EL (cell line): ENCODE measurements at places on chromosomes 12 and 14.

DNA sequence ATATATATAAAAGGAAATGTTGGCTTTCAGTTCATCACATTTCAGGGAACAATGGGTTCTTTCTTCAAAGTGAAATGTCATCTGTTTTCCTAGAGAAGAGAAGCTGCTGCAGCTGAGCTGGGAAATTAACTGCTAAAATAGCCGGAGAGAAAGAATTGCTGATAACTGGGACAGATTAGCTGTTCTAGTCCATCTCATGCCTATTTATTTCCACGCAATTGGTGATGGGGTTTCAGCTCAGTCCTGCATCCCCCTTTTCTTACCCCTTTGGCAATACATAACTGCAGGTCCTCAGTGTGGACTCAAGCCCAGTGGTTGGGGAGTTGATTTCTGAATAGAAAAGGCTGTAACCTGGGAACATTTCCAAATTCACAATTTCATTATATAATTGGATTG, 436.9 kb upstream of the TMEM132C start:
- no peak for DNase-seq

DNA sequence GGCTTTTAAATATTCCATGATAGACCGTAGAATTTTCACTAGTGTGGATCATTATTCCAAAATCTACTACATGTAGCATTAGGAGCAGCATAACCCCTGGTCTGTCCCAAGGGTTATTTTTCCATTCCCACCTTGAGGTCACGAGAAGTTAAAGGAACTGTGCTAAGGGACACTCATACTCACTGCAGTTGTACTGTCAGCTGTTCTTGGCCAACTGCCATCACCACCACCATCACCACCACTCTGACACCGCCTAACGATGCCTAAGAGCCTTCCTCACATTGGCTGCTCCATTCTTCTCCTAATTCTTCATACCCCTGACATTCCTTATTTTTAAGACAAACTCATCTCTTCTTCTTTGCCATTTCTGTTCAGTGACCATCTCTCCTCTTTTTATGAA, 13.4 kb upstream of the PTGDR start:
- DNase-seq = no peak

- DNase-seq = no peak
Observed at GRCh38 chr12:39431797-39432196, 11.1 kb downstream of the KIF21A start.

- DNase-seq = no peak
Observed at GRCh38 chr14:68127166-68127565, 307.6 kb downstream of the RAD51B start.

DNA sequence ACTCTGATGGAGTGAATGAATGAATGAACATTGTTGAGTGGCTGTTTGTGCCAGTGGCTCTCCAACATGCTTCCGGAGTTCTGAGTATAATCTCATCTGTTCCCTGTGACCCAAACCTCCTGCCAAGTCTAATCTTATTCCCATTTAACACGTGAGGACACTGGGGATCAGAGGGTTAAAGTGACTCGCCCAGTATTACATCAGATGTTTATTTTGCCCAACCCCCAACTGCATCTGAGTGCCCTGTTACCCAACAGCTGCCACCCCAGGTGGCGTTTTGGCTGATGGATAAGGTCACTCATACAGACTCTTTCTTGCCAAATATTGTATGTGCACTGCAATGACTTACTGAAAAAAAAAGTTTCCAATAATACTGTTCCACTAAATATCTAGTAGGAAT, 210.9 kb downstream of the EXOC5 start:
- no peak for DNase-seq

DNA sequence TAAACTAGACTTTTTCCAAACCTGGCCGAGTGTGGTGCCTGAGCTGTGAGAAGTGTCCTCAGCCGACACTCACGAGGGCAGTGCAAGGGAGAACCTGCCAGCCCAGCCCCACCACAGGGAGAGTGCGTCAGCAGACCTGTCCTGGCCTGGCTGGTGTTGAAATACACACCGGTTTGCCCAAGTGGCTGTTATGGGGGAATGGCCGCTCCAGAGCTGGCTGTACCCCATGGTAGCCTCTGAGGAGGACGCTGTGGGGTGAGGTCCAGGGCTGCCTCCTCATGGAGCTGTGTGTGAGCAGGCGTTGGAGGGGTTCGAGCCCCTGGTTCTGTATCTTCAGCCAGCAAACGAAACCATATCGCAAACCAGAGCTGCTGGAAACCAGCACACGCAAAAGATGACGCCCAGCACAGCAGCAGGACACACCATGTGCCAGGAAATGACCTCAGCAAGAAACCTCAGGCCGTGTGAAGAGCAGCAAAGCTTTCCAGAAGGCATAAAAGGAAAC, 9.4 kb downstream of the ANKRD9 start:
- peak; percentile 73 for DNase-seq

DNA sequence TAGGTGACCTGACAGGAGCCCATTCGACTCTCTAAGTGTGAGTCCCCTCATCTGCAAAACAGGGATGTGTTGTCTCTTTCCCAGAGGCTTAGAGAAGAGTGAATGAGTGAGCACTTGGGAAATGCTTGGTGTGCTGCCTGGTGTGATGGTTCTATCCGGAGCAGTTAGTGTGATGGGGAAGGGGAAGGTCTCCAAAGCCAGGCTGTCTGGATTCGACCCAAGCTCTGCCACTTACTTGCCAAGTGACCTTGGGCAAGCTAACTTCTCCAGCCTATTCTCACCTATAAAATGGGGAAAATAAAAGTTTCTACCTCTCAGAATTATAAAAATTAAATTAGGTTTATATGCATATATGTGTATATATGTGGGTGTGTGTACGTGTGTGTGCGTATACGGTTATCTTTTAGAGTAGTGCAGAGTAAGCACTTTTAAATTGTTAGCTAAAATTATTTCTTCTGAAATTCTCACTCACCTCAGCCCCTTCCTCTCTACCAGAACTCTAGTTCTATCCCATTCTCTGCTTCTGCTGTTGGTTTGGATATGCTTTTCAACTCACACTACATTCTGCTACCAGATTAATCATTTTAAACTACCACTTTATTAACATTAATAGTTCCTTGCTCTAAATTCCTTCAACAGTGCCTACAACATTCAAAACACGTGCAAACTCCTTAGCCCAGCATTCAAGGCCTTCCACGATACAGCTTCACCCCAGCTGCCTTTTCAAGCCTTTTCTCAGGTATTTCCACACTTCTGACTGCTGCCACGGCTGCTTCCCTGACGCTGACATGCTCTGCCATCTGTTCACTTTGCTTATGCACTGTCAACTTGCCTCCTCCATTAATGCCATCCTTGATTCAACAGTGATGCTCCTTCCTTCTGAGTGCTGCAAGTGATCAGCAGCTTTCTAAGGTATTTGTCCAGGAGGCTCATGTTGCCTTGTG, 55.3 kb downstream of the DICER1 start:
- no peak for DNase-seq

- DNase-seq = peak; percentile 78
Observed at GRCh38 chr12:122841544-122842321, 6.5 kb downstream of the HIP1R start.

DNA sequence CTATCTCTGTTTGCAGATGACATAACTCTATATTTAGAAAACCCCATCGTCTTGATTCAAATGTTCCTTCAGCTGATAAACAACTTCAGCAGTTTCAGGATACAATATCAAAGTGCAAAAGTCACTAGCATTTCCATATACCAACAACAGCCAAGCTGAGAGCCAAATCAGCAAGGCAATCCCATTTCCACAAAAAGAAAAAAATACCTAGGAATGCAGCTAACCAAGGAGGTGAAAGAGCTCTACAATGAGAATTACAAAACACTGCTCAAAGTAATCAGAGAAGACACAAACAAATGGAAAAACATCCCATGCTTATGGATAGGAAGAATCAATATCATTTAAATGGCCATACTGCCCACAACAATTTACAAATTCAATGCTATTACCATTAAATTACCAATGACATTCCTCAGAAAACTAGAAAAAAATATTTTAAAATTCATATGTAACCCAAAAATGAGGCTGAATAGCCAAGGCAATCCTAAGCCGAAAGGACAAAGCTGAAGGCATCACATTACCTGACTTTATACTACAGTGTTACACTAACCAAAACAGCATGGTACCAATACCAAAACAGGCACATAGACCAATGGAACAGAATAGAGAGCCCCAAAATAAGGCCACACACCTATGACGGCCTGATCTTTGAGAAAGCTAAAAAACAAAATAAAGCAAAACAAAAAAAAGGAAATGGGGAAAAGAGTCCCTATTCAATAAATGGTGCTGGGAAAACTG, 901.7 kb downstream of the LRFN5 start:
- no peak for DNase-seq
